ENCODE measurements at places on chromosomes 5 and 9.

DNA sequence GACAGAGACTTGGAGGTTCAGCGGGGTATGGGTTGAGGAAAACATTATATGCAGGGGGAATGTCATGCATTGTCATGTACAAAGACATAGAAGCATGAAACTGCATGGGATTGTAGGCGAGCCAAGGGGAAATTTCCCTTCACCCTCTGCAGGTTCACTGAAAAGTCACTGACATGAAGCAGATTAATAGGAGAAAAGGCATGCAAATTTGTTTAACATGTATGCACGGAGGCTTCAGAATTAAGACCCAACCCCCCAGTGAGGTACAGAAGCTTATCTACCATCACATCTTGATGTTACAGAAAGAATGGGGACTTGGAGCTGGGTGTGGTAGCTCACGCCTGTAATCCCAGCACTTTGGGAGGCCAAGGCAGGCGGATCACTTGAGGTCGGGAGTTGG, 18.5 kb downstream of the NIM1K start:
- no peak for ATAC-seq

DNA sequence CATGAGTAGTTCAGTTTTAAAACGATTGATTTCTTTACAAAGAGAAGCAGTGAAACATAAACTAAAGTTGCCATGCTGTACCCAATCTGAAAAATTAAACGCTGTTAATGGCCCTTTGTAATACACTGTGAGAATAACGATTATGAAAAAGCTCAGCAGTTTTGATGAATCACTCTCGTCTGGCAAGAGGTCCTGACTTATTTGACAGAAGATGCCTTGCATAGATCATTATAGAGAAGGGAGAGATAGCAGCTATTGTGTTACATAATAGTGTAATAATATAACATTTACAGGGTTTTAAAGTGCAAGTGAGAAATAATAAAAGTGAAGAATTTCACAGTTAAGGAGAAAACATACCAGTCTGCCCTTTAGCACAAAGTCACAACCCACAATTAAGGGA, 361.5 kb upstream of the CDH10 start:
- peak; percentile 96 for ATAC-seq

DNA sequence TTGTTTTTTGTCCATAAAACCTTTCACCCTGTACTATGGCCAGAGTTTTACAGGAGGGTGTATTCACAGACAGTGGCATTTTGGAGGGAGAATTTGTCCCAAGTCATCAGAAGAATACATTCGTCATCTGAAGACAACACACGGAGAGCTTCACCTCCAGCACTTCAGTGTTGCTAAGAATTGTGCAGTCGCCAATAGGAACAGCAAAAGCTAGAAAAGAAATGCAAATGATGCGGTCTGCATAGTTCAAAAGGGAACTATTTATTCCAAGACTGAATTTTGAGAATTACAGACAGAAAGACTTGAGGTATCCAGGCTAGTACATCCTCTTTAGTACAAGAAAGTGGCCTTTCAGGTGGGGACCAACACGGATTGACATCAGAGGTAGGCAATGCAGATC, 399.2 kb upstream of the KIF2A start:
- no peak for ATAC-seq

DNA sequence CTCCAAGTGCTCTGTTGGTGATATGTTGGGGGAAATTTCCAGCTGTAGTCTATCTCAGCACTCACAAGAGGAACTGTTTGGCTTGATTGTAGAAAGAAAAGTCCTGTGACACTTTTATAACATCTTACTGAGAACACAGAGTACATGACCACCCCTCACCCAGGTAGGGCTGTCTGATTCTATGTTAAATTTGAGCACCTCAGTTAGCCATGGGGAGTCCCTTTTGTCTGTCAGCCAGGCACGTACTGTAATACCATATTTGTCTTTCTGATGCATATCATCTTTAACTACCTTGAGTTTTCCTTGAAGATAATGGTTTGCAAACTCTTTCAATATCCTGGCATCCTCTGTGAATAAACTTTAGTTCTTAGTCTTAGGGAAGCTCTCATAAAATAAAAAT, 164.5 kb downstream of the IZUMO3 start:
- ATAC-seq, result no peak

All from motor neuron (in vitro differentiated cells).